ENCODE measurements at places on chromosomes 3 and 15. TPM values are rescaled to one million over a fixed set of nuclear protein-coding genes. Genes with fewer than 3 reads are reported as not detected.

LARP6 gene
- total RNA-seq = 3.8 TPM

CCDC54 gene
- total RNA-seq = not detected

CP gene
- 18.7 TPM for total RNA-seq

TM4SF18 gene
- total RNA-seq = 0.55 TPM

ITPKA gene
- not detected for total RNA-seq

HYAL3 gene
- 5.7 TPM for total RNA-seq

TMC3 gene
- not detected for total RNA-seq

FSIP1 gene
- 0.98 TPM for total RNA-seq

UPK1B gene
- not detected for total RNA-seq

A4GNT gene
- not detected for total RNA-seq

- no peak for DNase-seq
Measured at GRCh38 chr3:124206225-124207055, 214.5 kb upstream of the ROPN1 start.

DNA sequence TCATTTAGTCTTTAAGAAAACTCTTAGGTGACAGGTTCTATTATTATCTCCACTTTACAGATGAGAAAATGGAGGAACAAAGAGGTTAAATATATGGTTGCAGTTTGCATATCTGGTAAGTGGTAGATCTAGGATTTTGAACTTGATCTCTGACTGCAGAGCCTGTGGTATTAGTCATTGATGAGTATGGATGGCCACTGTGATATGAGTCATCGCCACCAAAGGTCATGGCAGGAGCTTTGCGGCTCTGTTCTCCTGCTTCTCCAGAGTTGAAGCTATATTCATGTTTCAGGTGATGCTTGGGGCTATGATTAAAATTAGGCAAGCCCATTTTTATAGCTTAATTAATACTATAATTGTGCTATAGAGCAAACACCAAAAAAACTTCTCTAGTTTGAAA, 306.2 kb upstream of the DPPA4 start:
- no peak for DNase-seq

DNA sequence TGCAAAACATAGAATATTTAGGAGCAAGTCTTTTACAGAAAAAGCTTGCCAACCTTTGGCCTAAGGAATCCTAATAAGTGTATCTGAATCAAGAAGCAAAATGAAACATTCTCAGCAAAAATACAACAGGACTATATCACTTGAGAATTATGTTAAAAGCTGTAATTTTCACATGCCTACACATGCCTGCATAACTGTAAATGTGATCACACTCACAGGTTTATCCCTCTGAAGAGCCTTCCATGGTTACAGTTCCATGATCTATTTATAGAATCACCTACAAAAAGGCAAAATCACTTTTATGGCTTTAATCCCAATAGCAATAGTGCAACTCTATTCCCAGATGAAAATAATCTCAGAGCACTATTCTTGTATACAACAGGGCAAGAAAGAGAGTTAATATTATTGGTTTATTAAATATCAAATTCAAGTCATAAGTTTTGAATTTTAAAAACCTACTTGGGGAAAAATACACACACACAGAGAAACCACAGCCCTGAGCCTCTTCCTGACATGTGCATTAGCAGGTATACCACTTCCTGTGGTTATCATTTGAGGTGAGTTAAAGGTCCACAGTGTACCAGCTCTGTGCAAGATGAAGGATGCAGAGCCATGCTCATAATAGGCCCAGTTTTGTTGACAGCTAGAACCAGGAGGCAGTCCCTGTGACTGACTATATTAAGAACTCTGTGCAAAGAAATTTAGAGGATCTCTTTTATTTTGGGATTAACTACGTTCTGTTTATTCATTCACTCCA, 252.5 kb upstream of the TGFBR2 start:
- no peak for DNase-seq

DNA sequence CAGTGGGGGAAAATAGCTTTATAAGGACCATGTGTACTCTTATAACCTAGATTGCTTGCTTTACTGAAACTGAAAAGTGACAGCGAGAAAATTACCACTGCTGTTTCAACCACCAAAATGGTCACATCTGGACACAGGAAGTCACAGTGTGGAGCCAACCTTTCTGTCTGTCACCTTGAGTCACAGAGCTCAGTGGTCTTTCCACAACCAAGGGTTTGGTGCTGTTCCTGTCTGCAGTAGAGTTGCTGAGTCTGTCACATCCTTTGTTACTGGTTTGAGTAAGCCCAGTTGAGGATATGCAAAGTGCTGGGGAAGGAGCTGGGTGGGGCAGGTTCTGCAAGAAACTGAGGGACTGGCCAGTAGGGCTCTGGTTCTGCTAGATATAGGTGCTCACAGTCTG, 139.1 kb upstream of the EIF1B start:
- no peak for DNase-seq

DNA sequence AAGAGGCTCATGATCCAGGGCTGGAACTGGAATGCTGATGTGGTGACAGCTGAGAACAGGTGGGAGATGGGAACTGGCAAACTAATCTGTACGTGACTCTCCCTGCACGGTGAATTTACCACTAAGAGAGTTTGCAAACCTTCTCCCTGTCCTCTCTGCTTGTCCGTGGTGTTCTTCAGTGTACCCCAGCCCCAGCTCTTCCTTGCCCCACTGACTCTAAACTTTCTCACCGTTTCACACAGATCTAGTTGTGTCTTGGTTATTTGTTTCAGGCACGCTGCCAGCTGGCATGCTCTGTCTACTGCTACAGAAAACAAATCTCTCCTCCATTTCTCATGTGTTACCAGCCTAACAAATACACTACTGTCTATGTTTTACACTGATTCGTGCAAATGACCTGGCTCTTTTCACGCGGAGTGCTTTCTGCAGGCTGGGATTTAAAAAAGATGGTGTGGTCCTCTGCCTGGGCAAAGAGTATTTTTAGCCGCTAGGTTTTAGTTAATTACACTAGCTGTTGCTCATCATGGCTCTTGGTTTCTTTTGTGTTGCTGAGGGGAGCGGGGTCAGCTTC, 192.7 kb upstream of the LRIG1 start:
- DNase-seq = no peak

- DNase-seq = no peak
Measured at GRCh38 chr3:127493924-127494646, 96.4 kb downstream of the TPRA1 start.

DNA sequence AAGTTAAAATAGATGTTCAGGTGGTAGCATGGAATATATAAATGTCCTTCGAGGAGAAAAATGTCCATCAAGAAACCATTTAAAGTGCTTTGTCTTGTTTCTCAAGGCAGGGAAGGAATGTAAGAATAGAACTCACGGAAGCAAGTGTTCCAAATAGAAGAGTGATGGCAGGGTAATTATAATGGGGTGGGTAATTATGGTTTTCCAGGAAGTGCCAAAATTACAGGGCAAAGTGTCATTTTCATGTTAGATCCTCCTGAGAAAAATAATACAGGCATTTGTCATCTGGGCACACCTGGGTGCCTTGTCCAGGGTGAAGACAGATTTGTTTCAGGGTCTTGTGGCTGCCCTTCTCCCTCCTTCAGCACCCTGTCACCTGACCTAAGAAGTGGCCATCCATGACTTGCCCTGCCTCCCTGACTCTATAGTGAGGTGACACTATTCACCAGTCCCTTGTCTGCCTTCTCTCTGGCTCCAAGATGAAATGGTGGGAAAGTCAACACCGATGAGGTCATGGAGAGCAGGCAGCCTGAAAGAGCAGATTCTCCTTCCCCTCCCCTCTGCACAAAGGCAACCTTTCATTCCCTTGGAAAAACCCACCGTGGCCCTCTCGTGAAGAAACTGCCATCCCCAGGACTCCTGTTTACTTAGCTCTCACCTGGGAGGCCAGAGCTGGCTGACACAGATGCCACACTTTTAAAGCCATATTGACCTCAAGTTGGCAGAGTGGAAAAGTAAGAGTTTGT, 45.1 kb upstream of the AMOTL2 start:
- DNase-seq = no peak

- no peak for DNase-seq
Measured at GRCh38 chr15:85642693-85643066, 152.0 kb downstream of the KLHL25 start.

DNA sequence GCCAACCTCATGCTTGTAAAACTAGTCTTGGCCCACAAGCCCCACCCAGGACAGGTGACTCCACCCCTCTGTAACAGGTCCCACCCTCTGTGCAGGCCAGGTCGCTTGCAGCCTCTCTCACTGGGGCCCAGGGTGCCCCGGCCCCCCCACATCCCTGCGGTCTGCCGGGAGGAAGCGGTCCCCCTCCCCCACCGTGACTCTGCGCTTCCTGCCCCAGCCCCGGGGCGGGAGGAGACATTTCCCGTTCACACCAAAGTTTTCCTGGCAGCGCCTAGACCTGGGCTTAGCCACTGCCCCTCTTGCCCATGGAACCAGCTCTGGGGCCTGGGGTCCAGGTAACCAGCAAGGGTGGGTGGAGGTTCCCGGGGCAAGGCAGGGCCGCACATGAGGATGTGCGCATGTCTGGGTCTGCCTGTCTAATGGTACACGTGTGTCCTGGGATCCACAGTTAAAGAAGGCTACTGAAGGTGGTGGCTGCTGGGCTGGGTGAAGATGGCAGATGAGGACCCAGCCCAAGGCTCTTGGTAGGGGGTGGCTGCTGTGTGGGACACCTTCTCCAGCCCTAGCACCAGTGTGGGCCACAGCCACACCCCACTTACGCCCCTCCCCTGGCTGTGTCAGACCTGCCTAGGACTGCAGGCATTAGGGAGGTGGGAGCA, 8.4 kb downstream of the NBEAL2 start:
- peak; percentile 90 for DNase-seq

DNA sequence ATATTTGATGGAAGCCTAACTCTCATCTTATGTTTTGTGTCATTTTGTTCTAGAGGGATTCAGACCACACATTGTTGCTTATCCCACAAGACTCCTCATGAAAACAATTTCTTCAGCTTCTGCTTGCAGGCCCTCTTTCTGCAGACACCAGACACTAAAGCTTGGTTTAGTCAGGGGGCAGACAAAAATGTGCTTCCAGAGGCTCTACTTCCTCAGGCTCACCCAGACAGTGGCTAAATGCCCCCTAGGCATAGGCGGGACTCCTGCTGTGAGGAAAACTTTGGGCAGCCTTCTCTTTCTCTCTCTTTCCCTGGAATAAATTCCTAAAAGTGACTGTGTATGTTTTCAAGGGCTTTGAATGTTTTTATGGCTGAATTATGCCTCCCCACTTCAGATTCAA, 435.4 kb upstream of the ATP11B start:
- no peak for DNase-seq

GRCh38 chr15:47674586-47675232, 42.6 kb upstream of the SEMA6D start:
- no peak for DNase-seq

GRCh38 chr3:122111974-122112373, 56.8 kb downstream of the CD86 start:
- no peak for DNase-seq

DNA sequence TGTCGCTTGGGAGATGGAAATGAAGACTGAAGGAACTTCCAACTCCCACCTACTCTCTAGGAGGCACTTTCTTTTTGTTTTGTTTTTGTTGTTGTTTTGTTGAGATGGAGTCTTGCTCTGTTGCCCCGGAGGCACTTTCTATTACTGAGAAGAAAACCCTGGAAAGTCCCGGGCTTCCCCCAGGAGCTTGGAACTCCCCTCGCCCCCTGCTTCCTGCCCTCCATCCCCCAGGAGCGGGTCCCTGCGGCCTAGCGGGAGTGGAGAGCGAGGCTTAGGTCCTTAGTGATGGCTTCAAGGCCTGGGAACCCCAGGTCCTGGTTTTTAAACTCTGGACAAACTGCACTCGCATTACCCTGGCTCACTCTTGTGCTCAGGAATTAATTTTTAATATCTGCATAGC, 195.7 kb downstream of the OCA2 start:
- DNase-seq = no peak

DNA sequence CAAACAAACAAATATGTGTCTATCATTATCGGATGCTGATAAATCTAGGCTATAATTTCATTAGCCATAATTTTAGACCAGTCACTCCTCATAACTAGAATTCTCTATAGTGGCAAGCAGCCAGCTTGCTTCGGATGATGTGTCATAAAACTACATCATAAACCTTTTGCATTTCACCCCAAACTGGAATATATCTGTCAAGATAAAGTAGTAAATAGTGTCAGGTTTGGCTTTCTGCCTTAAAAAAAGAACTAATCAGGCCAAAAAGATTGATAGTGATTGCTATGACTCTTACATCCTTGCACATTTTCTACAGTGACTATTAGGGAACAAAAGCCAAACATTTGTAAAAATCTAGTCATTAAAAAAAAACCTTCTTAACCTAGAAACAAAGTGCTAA, 51.0 kb downstream of the DPPA2 start:
- DNase-seq = no peak

- no peak for DNase-seq
Measured at GRCh38 chr15:46946953-46947352, 770.4 kb upstream of the SEMA6D start.

- no peak for DNase-seq
Measured at GRCh38 chr3:152105446-152105845, 163.3 kb upstream of the MBNL1 start.

- no peak for DNase-seq
Measured at GRCh38 chr15:22912256-22912655, 67.9 kb downstream of the CYFIP1 start.

DNA sequence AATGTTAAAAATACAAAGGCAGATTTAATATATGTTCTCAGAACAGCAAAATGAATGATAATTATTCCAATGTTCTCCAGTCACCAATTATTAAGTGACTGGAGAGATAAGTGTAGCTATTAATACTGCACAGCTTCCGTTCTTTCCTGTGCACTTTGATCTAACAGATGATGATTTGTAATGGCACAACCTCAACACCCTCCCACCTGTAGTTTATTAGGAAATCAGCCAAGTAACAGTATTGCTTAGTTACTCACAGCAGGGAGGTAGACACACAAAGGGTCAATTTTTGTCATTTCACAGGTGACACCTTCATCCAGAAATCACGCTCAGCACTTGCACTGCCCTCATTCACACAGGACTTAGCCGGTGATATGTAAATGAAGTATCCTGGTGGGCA, 688.1 kb downstream of the EPHA3 start:
- no peak for DNase-seq

GRCh38 chr3:180828723-180829408, 83.6 kb upstream of the FXR1 start:
- DNase-seq = no peak

GRCh38 chr15:61130950-61131942, 97.9 kb downstream of the RORA start:
- DNase-seq = no peak

GRCh38 chr3:8503461-8503860, 1.8 kb downstream of the LMCD1 start:
- no peak for DNase-seq

DNA sequence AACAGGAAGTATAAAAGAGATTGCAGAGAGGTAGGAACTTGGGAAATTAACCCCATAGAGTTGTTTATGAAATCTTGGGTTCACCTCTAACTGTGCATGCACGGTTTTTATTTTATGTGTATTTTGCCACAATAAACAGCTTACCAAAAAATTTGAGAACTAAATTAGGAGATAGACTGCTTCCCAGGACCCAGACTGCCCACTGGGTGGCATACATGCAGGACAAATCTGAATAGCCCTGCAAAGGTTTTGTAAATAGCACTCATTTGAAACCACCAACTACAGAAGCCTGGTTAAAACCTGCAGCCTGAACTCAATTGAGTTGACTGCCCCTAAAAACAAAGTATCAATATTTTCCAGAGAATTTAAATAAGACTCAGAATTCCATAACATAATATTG, 96.4 kb upstream of the SLCO2A1 start:
- no peak for DNase-seq

- peak; percentile 64 for DNase-seq
Measured at GRCh38 chr15:63597038-63597790, at the start of gene FBXL22. Gene FBXL22, plus strand, starts transcription at chr15:63597387. Its CDS starts 6 bp downstream, at chr15:63597393.

GRCh38 chr15:65081758-65082157, 5.2 kb downstream of the KBTBD13 start:
- DNase-seq = no peak

GRCh38 chr3:193782747-193783146, 189.7 kb downstream of the OPA1 start:
- no peak for DNase-seq
